B cell (primary cell): ENCODE measurements at places on chromosomes 13 and 19. TPM values are rescaled to one million over a fixed set of nuclear protein-coding genes. Genes with fewer than 3 reads are reported as not detected.
A peak's percentile ranks its signal among the peaks of the same experiment; 100 is the strongest.

DNA sequence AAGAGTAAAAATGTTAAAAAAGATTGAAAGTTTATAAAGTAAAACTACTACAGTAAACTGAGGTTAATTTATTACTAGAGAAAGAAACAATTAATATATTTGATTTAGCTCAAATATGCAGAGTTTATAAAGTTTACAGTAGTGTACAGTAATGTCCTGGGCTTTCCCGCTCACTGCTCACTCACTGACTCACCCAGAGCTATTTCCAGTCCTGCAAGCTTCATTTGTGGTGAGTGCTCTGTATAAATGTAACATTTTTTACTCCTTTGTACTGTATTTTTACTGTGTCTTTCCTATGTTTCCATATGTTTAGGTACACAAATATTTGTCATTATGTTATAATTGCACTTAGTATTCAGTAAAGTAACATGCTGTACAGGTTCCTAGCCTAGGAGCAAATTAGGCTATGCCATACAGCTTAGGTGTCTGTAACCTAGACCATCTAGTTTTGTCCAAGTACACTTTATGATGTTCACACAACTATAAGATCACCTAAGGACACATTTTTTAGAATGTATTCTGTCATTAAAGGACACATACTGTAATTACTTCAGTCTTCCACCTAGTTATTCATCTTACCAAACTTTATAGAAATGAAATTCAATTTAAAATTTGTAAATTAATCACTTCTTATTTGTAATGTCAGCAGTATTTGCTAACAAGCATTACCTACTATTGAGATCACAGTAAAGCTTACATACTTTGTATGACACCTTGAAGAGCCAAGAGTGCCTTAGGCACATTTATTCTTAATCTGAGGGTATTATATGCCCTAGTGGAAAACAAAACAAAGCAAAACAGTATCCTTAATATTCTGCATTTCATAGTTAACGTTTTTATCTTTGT lies 683.4 kb downstream of the PCDH9 start:
- DNase-seq, result no peak

- DNase-seq, result no peak
Measured at GRCh38 chr19:33403221-33403972, 29.9 kb downstream of the CEBPG start.

- no peak for DNase-seq
Measured at GRCh38 chr13:22468824-22469223, 712.0 kb upstream of the SGCG start.

GRCh38 chr13:47588676-47589075 lies 412.4 kb downstream of the SUCLA2 start:
- no peak for DNase-seq

DNA sequence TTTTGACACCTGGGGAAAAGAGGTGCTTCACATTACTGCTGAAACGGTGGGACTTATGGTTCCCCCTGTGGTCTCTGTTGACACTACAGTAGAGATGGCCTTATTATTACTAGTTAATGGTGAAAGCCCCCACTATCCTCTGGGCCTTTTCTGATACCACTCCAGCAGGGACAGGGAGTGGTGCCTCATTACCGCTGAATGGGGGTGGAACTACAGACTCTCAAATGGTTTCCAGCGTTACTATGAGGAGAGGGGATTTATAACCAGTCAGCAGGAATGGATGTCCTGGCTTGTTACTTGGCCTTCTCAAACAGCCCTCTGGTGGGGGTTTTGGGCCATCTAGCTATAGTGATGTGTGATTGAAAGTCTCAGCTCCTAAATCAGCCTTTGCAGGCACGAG lies 96.7 kb upstream of the DIAPH3 start:
- no peak for DNase-seq

GRCh38 chr19:34953092-34953491 lies 10.9 kb downstream of the ZNF792 start:
- DNase-seq, result no peak

GRCh38 chr13:66830940-66831716 lies 399.0 kb downstream of the PCDH9 start:
- DNase-seq, result peak; percentile 60

GRCh38 chr19:30403203-30403985 lies 31.2 kb downstream of the ZNF536 start:
- no peak for DNase-seq

GRCh38 chr19:35741203-35741515 lies 1.1 kb downstream of the IGFLR1 start:
- no peak for DNase-seq

- DNase-seq, result no peak
Measured at GRCh38 chr19:14758816-14759215, 19.5 kb downstream of the ADGRE2 start.

DNA sequence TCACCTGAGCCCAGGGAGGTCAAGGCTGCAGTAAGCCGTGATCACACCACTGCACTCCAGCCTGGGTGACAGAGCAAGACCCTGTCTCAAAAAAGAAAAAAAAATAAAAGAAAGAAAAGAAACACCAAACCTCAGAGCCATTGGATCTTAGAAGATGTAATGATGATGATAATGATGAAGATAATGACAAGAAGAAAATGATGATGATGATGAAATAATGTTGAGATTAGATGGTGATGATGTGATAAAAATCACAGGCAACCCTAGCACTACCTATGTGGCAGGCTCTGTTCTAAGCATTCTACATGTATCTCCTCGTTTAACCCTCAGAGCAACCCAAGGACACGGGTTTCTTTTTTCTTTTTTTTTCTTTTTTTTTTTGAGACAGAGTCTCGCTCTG lies 20.1 kb upstream of the HNRNPUL1 start:
- DNase-seq, result no peak

GRCh38 chr13:93343097-93343496 lies 116.5 kb downstream of the GPC6 start:
- DNase-seq, result no peak

GRCh38 chr13:31361673-31362072 lies 161.9 kb downstream of the B3GLCT start:
- DNase-seq, result no peak

DNA sequence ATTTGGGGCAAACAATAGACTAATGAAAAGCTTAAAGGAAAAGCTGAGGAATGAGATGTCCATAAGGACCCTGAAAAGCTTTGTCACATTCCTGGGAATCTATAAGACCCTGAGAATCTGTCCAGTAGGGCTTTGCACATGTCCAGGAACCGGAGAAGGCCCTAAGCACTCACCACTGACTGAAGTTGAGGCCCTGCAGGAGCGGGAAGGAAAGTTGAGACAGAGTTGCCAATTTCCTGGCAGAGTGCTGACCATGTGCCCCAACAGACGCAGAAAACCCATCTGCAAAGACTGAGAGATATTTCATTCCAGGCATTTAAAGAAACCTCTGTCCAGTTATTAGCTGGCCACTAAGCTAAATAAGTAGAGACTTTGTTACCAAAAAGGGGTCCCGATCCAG lies 890.5 kb downstream of the UQCRFS1 start:
- no peak for DNase-seq

DNA sequence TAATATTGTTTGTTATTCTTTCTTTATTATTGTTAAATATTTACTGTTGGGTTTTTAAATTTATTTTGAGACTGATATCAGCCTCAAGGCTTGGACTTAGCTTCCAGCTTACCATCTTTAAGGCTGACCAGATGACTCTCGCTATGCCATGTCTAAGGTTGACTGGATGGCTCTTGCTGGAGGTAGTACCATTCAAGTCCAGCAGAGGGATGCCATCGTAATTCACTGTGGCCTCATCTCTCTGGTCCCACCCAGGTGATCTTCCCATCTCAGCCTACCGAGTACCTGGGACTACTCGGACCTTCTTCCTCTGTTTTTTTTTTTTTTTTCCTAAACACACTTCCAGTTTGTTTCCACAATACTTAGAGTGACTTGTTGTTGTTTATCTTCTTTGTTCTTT lies 41.7 kb upstream of the ZNF91 start:
- DNase-seq, result no peak

- peak; percentile 97 for DNase-seq
Measured at GRCh38 chr19:16628183-16628983, at the start of gene MED26. MED26 (minus strand) TSS chr19:16628204; CDS start chr19:16627943, 261 bp downstream.

DNA sequence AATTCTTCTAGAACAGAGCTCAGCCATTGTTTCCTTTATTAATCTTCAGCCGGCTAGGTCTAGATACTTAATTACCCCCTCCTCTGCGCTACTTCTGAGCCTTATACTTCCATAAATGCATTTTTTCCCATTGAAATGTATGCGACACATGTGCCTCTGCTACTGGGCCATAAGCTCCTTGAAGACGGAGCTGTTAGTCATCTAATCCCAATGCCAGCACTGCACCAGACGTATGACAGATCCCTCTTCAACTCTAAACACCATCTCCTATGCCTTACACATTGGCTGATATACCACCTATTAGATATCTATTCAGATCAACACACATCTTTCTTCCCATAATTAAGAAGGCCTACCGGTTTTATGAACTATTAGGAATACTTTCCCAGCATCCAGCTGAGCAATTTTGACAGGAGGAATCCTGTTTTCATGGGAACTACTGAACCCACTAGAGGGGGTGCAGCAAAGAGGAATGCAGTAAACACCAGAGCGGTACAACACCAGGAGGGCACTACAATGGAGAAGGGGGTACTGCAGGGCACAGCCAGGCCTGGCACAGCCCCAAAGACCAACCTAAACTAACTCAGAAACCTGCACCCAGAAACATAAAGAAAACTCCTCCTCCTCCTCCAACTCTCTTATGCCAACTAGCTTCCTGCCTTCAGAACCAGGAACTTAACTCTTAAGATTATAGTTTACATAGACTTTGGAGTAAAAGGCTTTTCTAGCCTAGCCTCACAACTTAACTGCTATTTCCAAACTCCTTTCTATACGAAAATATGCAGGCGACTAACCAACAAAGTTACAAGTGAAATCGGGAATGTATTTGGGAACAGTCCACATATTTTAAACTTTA lies 18.7 kb downstream of the STK24 start:
- DNase-seq, result no peak

GRCh38 chr19:40717325-40717879 lies 490 bp downstream of the ITPKC start:
- DNase-seq, result no peak

The WDFY2 gene
- total RNA-seq, result 46.1 and 47.7 TPM in 2 replicates

The SDHAF1 gene
- 24.2 and 24.6 TPM in 2 replicates for total RNA-seq

The C19orf85 gene
- not detected in 2 replicates for total RNA-seq

The C13orf42 gene
- total RNA-seq, result not detected in 2 replicates

The RAVER1 gene
- 54.6 and 62.7 TPM in 2 replicates for total RNA-seq

The FKRP gene
- total RNA-seq, result 35.7 and 38.8 TPM in 2 replicates

The ZNF677 gene
- 19.3 and 19.4 TPM in 2 replicates for total RNA-seq

The TGFB1 gene
- 120 TPM in 2 replicates for total RNA-seq

The ZNF607 gene
- total RNA-seq, result 19.4 and 21.5 TPM in 2 replicates

The WTIP gene
- total RNA-seq, result 0.15 and 0.30 TPM in 2 replicates

The CD70 gene
- total RNA-seq, result 48.5 and 49.1 TPM in 2 replicates

The TLE2 gene
- 5.3 and 5.7 TPM in 2 replicates for total RNA-seq

The KLF1 gene
- total RNA-seq, result not detected in 2 replicates

The MCEMP1 gene
- total RNA-seq, result not detected in 2 replicates
